ENCODE measurements at places on chromosomes 3 and 15. TPM values are rescaled to one million over a fixed set of nuclear protein-coding genes. Genes with fewer than 3 reads are reported as not detected.

RAB6B gene
- polyA plus RNA-seq: 14.2 TPM

PCOLCE2 gene
- 74.5 TPM for polyA plus RNA-seq

ST8SIA2 gene
- 0.23 TPM for polyA plus RNA-seq

- DNase-seq: no peak
These were observed 255.7 kb downstream of the MBNL1 start for GRCh38 chr3:152524198-152525140.

HIGD2B gene
- polyA plus RNA-seq: not detected

GRCh38 chr3:168094580-168094876 is 1.2 kb downstream of the GOLIM4 start:
- DNase-seq: no peak

DOCK3 gene
- 5.0 TPM for polyA plus RNA-seq

- no peak for DNase-seq
These were observed 78.4 kb upstream of the OSTN start for GRCh38 chr3:191120447-191121298.

DNA sequence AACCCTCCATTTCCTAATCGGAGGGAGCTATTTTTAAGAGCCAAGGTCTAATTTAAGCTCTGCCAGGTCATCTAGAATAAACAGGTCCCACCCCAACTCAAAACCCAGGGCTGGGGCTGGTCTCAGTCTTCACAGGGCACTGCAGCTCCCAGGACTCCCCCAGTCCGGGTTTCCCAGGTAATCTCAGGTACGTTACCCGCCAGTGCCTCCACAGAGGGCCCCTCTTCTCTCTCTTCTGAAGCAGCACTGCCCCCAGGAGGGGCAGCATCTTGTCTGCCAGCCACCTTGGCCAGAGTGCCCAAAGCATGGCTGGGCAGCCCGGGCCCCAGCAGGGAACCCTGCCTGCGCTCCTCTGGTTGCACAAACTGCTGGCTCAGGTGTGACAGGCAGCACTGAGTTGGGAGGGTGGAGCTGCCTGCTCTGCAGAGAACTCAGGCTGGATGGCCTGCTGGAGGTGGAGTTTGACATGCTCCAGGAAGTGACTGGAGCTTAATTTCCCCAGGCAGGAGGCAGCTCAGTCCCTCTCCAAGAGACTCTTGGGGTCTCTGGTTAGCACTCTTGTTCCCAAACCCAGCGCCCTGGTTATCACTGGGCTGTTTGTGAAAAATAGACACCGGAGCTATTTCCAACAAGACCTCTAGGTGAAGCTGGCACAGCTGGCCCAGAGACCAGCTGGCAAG is at the start of gene PLA2G4F:
TSS of gene PLA2G4F (minus strand) at position 394 of the 680 bp plus-strand sequence. CDS start at position 307, 87 bp downstream.
- DNase-seq: no peak

PLA2G4D gene
- polyA plus RNA-seq: not detected

DNA sequence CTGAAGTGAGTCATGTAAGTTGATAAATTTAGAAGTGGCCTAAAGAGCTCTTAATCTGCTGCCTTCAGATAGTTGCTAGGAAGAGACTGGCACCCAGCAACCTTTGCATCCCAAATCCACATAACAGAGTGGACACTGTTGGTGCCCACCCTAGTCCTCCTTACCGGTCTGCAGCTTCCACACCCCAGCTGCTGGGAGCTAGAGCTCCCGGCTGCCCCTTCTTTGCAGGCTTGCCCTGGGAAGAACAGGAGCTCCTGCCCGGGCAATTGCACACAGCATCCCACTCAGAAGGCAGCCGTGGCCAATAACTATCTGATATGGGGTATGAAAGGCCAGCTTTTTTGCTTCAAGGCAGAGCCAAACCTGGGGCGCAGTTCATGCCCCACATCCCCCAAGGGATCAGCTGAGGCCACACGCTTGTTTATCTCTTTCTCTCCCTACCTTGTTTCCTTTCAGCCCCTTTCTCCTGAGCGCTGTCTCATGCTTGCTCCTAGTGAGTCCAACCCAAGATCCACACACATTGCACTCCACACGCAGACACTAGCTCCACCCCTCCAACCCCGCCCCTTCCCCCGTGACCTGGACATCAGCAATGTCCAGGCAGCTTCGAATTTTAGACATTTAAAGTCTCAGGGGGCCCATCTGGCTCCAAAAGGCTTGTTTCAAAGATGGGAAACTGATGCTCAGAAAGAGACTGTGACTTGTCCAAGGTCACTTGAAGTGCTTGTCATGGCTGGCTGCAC is 9.1 kb downstream of the ATP2B2 start:
- DNase-seq: no peak

XCR1 gene
- polyA plus RNA-seq: not detected

TAGLN3 gene
- 0.10 TPM for polyA plus RNA-seq

SLC22A13 gene
- polyA plus RNA-seq: 0.03 TPM

DNA sequence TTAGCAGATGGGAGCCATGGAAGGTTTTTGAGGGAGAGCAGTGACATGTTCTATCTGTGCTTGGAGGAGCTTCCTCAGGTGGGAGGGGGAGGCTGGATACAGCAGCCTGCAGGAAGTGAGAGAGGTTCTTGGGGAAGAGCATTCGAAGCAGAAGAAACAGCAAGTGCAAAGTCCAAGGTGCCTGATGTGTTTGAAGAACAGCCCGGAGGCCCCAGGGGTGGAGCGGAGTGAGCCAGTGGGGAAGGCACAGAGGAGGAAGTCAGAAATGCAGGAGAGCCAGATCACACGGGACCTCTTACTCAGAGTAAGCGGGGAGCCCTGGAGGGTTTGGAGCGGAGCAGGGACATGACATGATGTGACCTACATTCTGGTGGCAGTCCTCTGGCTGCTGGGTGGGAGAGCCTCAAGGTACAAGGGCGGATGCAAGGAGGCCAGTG is 10.8 kb downstream of the ITGA11 start:
- DNase-seq: no peak

- DNase-seq: no peak
These were observed 11.0 kb downstream of the MRAS start for GRCh38 chr3:138359148-138359918.

CLDN16 gene
- polyA plus RNA-seq: not detected

GRCh38 chr3:118476885-118477618 is 557.6 kb downstream of the IGSF11 start:
- no peak for DNase-seq
